Body of pancreas (tissue), 4 donors: ENCODE measurements at places on chromosomes 3 and 15. TPM values are rescaled to one million over a fixed set of nuclear protein-coding genes. Genes with fewer than 3 reads are reported as not detected.

- H3K4me1 ChIP-seq, result peaks cover 29% of the 10 kb centered on the region
Measured at GRCh38 chr3:37995652-37996641, 5.4 kb downstream of the VILL start.

GRCh38 chr3:59043391-59043790 lies 6.4 kb downstream of the CFAP20DC start:
- H3K36me3 ChIP-seq, result no peaks in the 10 kb centered on the region
- no peaks in the 10 kb centered on the region for H3K27me3 ChIP-seq
- no peaks in the 10 kb centered on the region for H3K4me1 ChIP-seq
- H3K27ac ChIP-seq, result no peak overlapping the region
- no peak for DNase-seq

- no peak overlapping the region for H3K27ac ChIP-seq
- no peaks in the 10 kb centered on the region for H3K27me3 ChIP-seq
- DNase-seq, result no peak
- H3K4me1 ChIP-seq, result peaks cover 19% of the 10 kb centered on the region
- no peak overlapping the region for H3K4me3 ChIP-seq
- H3K36me3 ChIP-seq, result no peaks in the 10 kb centered on the region
Measured at GRCh38 chr3:170752571-170753155, 117.3 kb downstream of the RPL22L1 start.

GRCh38 chr15:57797568-57798267 lies 91.2 kb downstream of the POLR2M start:
- no peaks in the 10 kb centered on the region for H3K27me3 ChIP-seq
- H3K4me3 ChIP-seq, result no peak overlapping the region
- no peak for DNase-seq
- H3K36me3 ChIP-seq, result no peaks in the 10 kb centered on the region
- H3K27ac ChIP-seq, result no peak overlapping the region

DNA sequence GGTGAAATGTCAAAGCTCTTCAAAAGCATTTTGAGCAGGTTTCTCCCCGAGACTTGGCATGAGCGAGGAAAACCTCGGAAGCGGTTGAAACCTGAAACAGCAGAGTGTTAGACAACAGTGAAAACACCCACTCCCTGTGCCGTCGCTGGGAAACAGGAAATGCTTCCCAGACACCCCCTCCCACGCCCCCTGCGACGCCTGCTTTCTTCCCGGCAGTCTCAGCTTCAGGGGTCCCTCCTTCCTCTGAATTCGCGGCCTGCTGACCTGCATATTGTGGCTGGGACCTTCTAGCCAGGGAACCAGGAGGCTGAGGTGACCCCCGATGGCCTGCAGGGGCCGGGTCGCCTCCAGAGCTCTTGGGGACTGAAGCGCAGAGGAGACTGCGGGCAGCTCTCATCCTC lies 250.6 kb upstream of the LYSMD4 start:
- no peaks in the 10 kb centered on the region for H3K36me3 ChIP-seq
- H3K27ac ChIP-seq, result no peak overlapping the region
- no peak overlapping the region for H3K4me3 ChIP-seq
- peaks cover 21% of the 10 kb centered on the region for H3K4me1 ChIP-seq
- H3K27me3 ChIP-seq, result no peaks in the 10 kb centered on the region

GRCh38 chr15:80585544-80586018 lies 109.5 kb upstream of the ABHD17C start:
- DNase-seq, result no peak
- no peak overlapping the region for H3K4me3 ChIP-seq
- peaks cover 10% of the 10 kb centered on the region for H3K4me1 ChIP-seq
- no peaks in the 10 kb centered on the region for H3K36me3 ChIP-seq
- no peaks in the 10 kb centered on the region for H3K27me3 ChIP-seq
- H3K27ac ChIP-seq, result no peak overlapping the region

DNA sequence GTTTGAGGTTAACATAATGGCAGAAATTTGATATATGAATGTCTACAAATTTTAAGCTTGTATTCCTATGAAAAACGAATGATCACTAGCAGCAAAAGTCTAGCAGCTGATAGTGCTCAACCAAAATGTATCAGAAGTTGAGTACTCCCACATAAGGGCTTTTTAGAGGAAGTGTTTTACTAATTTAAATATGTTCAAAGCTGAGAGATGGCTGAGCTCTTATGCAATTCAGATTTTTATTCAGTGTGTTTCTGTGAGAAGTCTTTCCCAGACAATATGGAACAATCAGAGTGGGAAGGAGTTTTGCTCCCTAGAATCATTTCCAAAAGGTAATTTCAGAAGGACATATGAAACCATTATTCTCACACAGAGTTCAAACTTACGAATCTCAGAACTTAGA lies 327.0 kb downstream of the ZPLD1 start:
- no peaks in the 10 kb centered on the region for H3K36me3 ChIP-seq
- H3K4me1 ChIP-seq, result no peaks in the 10 kb centered on the region
- H3K27ac ChIP-seq, result no peak overlapping the region
- no peak overlapping the region for H3K4me3 ChIP-seq
- no peak for DNase-seq
- no peaks in the 10 kb centered on the region for H3K27me3 ChIP-seq

GRCh38 chr3:192892981-192893700 lies 24.5 kb downstream of the MB21D2 start:
- peaks cover 11% of the 10 kb centered on the region for H3K4me1 ChIP-seq
- no peak overlapping the region for H3K4me3 ChIP-seq
- H3K27me3 ChIP-seq, result no peaks in the 10 kb centered on the region
- peak overlapping the region; percentile 24 for H3K27ac ChIP-seq

DNA sequence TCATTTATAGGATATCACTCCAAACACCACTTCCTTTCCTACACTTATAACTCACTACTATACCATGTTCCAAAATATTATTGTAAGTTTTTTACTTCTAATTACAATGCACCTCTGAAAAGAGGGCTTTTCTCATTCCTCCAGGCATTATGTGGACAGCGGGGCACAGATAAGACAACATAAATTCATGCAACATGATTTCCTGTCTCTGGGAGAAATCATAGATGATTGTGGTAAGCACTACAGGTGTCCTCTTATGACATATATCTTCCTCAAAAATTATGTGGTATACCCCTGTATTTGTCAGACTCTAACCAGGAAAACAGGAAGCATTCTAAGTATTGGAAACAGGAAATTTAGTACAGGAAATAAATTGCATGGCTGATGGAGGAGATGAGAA lies 45.7 kb upstream of the INO80 start:
- no peaks in the 10 kb centered on the region for H3K27me3 ChIP-seq
- H3K4me1 ChIP-seq, result no peaks in the 10 kb centered on the region
- H3K36me3 ChIP-seq, result no peaks in the 10 kb centered on the region

- DNase-seq, result no peak
- H3K36me3 ChIP-seq, result no peaks in the 10 kb centered on the region
- no peak overlapping the region for H3K27ac ChIP-seq
- H3K4me3 ChIP-seq, result no peak overlapping the region
Measured at GRCh38 chr3:168722091-168722490, 626.4 kb upstream of the GOLIM4 start.

DNA sequence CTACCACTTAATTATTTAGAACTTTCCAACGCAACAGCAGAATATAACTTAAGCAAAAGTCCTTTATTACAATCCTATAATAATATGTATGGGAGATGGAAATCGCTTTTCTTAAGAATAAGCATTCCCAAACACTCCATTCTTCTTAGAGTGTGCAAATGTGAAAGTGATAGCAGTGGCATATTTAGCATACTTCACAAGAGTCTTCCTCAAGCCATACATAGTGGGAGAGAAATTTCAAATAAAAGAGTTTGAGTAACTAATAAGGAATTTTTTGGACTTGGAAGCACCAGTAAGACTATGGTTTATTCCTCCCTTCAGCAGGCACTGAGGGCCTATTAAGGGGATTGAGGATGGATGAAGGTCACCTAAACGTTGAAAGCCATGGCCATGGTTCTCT lies 22.1 kb upstream of the BNC1 start:
- peaks cover 19% of the 10 kb centered on the region for H3K4me1 ChIP-seq
- H3K36me3 ChIP-seq, result no peaks in the 10 kb centered on the region
- H3K27me3 ChIP-seq, result no peaks in the 10 kb centered on the region
- no peak overlapping the region for H3K27ac ChIP-seq
- no peak for DNase-seq

DNA sequence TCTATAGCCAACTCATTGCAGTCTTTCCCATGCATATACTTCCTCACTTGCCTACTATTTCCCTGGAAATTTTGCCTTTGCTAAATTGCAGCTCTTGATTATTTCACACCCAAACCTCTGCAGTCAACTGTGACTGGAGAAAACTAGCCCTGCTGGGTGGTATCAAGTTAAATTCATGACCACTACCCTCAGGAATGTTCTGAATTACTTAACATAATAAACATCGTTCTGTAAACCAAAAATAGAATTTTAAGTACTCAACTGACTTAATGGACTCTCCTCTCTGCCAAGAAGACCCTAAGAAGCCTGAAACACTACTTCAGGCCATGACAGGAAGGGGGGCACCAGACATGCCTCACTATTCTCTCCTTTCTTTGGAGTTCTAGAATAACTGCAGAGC lies 1278.0 kb upstream of the GBE1 start:
- no peaks in the 10 kb centered on the region for H3K36me3 ChIP-seq
- no peak for DNase-seq
- H3K4me1 ChIP-seq, result no peaks in the 10 kb centered on the region
- H3K27ac ChIP-seq, result no peak overlapping the region
- H3K4me3 ChIP-seq, result no peak overlapping the region

- H3K27ac ChIP-seq, result no peak overlapping the region
- H3K36me3 ChIP-seq, result no peaks in the 10 kb centered on the region
- no peaks in the 10 kb centered on the region for H3K27me3 ChIP-seq
- peaks cover 11% of the 10 kb centered on the region for H3K4me1 ChIP-seq
- peak; percentile 50 for DNase-seq
- H3K4me3 ChIP-seq, result no peak overlapping the region
Measured at GRCh38 chr3:23611737-23612295, 193.9 kb upstream of the UBE2E1 start.

GRCh38 chr15:62141643-62142588 lies 23.2 kb downstream of the C2CD4B start:
- peak; percentile 42 for DNase-seq
- H3K4me1 ChIP-seq, result peaks cover 53% of the 10 kb centered on the region
- no peaks in the 10 kb centered on the region for H3K27me3 ChIP-seq
- H3K36me3 ChIP-seq, result no peaks in the 10 kb centered on the region
- H3K27ac ChIP-seq, result peak overlapping the region; percentile 73

- DNase-seq, result no peak
- H3K27ac ChIP-seq, result no peak overlapping the region
- no peaks in the 10 kb centered on the region for H3K36me3 ChIP-seq
- H3K27me3 ChIP-seq, result no peaks in the 10 kb centered on the region
- no peaks in the 10 kb centered on the region for H3K4me1 ChIP-seq
Measured at GRCh38 chr3:98962951-98963350, 61.5 kb upstream of the DCBLD2 start.

DNA sequence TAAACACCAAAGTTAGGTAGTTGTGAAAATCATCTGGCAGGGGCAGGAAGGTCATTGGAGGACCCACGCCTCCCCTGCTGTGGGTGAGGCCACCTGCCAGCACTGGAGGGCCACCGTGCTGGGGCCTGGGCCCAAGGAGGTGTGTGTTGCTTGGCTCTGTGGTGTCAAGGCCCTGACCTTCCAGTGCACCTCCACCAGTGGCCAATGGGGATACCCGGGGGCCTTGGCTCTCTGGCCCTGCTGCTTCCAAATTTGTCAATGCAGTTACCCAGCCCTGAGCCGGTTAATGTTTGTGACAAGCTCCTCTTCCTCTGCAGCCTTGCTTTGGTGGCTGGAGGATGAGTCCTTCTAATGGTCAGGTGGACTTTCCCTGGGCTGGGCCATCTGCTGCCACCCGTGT lies 150.2 kb downstream of the KLF13 start:
- H3K27ac ChIP-seq, result no peak overlapping the region
- H3K4me3 ChIP-seq, result no peak overlapping the region
- H3K4me1 ChIP-seq, result no peaks in the 10 kb centered on the region
- H3K27me3 ChIP-seq, result no peaks in the 10 kb centered on the region

GRCh38 chr3:111579495-111579894 lies 15.7 kb downstream of the ZBED2 start:
- no peak overlapping the region for H3K27ac ChIP-seq
- DNase-seq, result no peak

DNA sequence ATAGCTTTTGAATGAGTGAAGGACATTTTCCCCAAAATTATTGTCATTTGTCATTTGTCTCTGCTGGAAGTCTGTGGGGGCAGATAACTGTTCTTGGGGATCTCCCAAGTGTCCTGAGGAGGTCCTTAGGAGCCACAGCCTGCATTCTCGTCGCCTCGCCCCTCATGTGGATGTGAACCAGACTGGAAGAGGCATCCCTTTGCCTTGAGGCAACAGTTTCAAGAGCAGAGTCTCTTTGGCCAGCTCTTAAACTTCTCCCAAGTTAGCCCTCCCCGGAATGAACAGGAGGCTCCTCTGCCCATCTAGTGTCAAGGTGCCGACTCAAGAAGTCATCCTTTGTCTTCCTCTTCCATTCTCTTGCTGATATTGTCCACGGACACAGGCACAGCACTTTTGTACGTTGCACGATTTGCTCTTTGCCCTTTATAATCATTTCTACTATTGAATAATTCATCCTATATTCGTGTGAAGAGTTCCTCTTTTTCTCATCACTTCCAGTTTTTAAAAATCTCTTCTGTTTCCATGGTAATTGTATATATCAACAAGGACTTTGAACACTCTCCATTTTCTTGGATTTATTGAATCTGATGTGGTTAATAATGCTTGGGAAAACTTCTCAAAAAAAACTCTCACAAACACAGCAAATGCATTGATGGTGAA lies 40.8 kb upstream of the CD47 start:
- no peak for DNase-seq
- no peak overlapping the region for H3K4me3 ChIP-seq
- H3K36me3 ChIP-seq, result no peaks in the 10 kb centered on the region
- H3K4me1 ChIP-seq, result peaks cover 5% of the 10 kb centered on the region
- H3K27ac ChIP-seq, result peak overlapping the region; percentile 52

Gene NPAP1
- 0.33 TPM for total RNA-seq

Gene LRRK1
- 14.0 TPM for total RNA-seq
